ENCODE measurements at places on chromosomes 5 and 9. TPM values are rescaled to one million over a fixed set of nuclear protein-coding genes. Genes with fewer than 3 reads are reported as not detected.

Gene SVEP1
- 8.8 TPM for total RNA-seq

Gene PIP5KL1
- 0.85 TPM for total RNA-seq

Gene IGFBPL1
- not detected for total RNA-seq

Gene PCSK1
- total RNA-seq: 0.38 TPM

Gene LCN12
- total RNA-seq: 7.8 TPM

Gene CNTLN
- 3.5 TPM for total RNA-seq

Gene ADAMTS19
- 0.38 TPM for total RNA-seq

Gene RALGDS
- total RNA-seq: 24.6 TPM

Gene FYB1
- 4.9 TPM for total RNA-seq

Gene ACSL6
- total RNA-seq: 2.7 TPM

Gene AHRR
- 1.4 TPM for total RNA-seq

Gene SGCD
- 98.7 TPM for total RNA-seq

Gene ARSI
- total RNA-seq: 0.16 TPM

Gene RUSC2
- 27.5 TPM for total RNA-seq

Gene REEP2
- 6.6 TPM for total RNA-seq

Gene C9orf50
- total RNA-seq: not detected

Gene LIX1
- not detected for total RNA-seq

Gene MARCOL
- total RNA-seq: not detected

Gene SLC36A2
- 0.16 TPM for total RNA-seq

Gene CBY3
- not detected for total RNA-seq

Gene ENHO
- not detected for total RNA-seq

Gene AK8
- total RNA-seq: 0.74 TPM

Gene INSL4
- not detected for total RNA-seq

Gene GABBR2
- 1.1 TPM for total RNA-seq

Gene IFNA13
- not detected for total RNA-seq

Gene GLDC
- total RNA-seq: not detected

Gene STRBP
- 26.4 TPM for total RNA-seq

Gene TMEM215
- total RNA-seq: not detected

Gene PCDHAC2
- 0.36 TPM for total RNA-seq

Gene F2RL1
- total RNA-seq: 2.0 TPM

All from left ventricle myocardium inferior (tissue), 1 donor.